KBM-7 (cell line): ENCODE measurements at places on chromosomes 3 and 15.

- DNase-seq = no peak
Observed at GRCh38 chr3:133958071-133958805, 62.6 kb upstream of the RAB6B start.

DNA sequence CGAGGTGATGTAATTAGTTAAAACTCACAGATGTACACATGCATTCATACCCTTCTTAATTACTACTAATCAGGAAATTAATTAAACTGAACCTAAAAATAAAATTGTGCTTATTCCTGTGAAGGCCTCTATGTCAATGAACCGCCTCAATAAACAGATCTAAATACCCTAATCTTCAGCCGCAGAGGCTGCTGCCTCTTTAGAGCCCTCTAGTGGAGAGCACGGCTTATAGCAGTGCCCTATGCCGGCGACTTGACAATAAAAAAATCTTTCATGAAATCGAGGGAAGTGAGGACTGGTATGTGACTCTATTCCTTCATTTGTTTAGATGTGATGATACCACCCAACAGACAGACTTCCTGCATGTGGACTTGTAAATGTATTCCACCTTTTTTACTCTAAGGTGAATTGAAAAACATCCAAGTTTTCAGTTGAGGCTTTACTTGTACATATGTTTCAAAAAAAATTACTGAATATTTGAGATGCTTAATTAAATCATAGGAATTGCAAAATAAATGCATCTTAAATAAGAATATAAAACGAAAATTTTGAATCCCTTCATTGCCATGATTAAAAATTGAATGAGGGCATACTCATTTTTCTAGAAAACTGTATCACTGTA is 8.3 kb upstream of the EPHA3 start:
- DNase-seq = peak; percentile 70

- no peak for DNase-seq
Observed at GRCh38 chr3:142664819-142665218, 59.0 kb upstream of the TRPC1 start.

GRCh38 chr3:16300881-16301359 is 35.9 kb downstream of the OXNAD1 start:
- peak; percentile 51 for DNase-seq

DNA sequence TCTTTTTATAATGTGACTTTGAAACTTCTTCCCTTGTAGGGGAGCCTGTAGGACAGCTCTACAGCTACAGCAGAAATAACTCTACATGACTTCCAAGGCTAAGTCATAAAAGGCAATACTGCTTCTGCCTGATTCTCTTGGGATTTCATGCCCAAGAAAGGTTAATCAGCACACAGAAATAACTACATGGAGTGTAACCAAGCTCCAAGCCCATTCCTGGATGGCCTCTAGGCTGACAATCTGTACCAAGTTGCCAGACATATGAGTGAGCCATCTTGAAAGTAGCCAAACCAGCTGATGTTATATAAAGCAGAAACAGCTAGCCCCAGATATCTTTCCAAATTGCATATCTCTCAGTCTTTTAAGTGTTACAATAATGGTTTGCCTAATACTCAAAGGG is 75.8 kb upstream of the OSTN start:
- no peak for DNase-seq

- DNase-seq = no peak
Observed at GRCh38 chr3:136694321-136694720, 57.9 kb downstream of the STAG1 start.

DNA sequence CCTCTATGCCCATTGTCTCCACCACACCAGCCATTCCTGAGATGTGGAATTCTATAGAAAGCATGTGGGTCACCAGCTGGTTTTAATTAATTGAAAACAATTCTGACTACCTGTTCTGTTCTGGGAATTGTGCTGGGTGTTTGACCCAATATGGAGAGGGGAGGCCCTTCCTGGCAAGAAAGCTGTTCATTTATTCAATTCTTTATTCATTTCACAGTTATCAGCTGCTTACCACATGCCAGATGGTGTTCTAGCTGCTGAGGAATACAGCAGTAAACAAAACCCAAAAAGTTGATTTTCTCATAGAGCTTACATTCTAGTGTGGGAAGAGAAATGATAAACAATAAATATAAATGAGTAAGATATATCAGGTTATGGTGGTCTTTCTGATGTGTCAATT is 296.1 kb upstream of the RASGRP1 start:
- DNase-seq = no peak

GRCh38 chr15:69393831-69394491 is 20.2 kb upstream of the KIF23 start:
- no peak for DNase-seq

DNA sequence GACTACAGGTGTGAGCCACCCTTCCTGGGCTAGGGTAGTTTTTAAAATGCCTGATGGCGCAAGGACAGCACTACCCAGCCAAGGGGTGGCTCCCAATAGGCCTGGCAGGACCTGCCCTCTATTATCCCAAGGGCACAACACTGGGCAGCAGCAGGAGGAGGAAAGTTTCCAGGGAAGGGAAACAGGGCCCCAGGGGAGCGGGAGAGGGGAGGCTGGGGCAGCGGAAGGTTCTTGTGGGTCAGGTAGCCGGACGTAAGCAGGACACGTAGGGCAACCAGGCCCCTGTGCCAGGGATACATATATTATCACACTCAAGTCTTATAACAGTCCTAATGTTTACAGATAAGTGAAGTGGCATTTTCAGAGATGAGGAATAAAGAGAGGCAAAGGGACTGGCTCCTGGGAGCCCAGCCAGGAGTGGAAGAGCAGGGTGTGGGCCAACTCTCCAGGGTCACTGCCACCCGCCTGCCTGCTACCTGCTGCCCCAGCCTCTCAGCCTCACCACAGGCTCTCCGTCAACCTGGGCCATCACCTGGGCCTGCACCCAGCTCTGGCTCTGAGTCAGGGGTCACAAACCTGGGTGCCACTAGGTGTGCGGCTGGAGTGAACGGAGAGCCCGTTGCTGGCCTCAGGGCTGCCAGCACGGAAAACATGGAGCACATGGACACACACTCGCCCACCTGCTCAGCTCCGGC is 73.2 kb upstream of the SNRPA1 start:
- no peak for DNase-seq

DNA sequence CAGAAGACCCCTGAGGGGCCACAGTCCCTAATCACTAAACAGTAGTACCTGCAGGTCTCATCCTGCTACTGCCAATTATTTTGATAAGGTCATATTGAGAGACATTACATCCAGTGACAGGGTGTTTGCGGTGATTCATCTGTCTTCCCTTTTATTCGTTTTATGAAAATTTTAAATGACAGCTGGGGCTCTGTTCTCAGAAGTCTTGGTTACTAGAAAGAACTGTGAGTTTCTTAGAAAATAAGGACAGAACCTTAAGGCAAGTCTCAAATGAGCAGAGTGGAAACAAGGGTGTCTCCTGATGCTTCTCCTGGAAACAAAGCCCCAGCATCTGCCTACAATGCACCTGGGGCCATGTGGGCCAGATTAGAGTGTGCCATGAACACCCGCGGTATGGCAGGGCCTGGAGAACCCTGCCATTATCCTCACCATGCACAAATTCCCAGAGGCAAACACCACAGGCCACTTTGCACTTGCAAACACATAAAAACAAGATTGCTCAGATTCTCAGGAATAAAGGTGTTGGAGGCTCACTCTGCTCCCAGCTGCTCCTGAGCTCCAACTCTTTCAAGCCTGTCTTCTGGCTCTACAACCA is 66.3 kb upstream of the IQSEC1 start:
- no peak for DNase-seq

DNA sequence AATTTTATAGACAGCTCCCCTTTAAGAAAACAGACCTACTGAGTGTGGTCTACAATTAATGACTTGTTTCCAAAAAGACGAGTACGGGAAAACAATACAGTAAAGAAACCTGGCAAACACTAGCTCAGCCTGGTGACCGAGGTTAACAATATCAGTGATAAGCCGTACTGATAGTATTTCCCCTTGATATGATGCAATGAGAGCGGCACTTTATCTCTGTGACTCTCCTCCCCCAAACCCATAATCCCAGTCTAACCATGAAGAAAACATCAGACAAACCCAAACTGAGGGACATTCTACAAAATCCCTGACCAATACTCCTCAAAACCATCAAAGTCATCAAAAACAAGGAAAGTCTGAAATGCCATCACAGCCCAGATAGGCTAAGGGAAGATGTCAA is 8.2 kb downstream of the DENND4A start:
- DNase-seq = no peak

- no peak for DNase-seq
Observed at GRCh38 chr3:9468460-9468859, 71.0 kb downstream of the SETD5 start.

DNA sequence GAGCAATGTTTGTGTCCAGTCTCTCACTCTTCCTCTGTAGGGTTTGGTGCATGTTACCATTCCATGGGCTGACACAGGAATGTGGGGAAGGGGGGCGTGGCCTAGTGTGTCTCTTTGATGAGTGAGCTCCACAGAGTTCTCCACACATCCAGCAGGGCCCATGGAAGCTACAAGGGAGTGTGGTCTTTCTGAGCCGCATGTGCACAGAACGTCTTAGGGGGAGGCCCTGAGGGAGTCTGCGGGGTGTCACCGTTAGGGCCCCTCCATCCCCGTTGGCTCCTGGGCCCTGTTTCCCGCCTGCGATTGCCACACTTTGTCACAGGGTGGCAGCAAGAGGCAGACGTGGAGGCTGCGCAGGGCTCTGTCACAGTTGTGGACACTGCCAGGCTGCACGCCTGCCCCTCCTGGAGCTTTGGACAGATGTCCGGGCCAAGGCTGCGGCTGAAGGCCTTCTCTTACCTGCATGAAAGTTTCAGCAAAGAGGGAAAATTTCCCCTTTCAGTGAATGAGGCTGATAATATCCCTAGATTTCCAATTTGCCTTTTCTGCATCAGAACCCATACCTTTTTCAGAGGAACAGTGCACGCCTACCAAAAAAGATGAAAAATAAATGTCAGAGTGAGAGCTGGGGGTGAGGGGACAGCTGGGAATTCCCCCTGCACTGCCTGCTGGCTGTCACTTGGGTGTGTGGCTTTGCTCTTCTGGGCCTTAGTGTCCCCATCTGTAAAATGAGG is 24.3 kb downstream of the CACNA2D3 start:
- peak; percentile 40 for DNase-seq

DNA sequence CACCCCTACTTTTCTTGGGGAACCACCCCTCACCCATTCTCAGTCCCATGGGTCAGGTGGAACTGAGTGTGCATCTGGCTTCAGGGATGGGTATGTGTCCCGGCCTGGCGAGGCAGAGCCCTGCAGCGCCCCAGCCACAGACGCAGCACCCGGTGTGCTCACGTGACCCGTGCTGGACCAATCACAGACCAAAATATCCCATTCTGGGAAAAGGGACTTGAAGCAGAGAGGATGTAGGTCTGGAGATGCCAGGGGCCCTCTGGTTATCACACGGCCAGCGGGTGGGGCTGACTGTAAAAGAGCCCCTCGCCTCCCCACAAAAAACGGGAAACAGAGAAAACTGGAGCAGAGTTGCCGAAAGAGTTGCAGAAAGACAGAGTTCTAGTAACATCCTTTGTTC is 138.0 kb upstream of the RAD18 start:
- DNase-seq = no peak

- no peak for DNase-seq
Observed at GRCh38 chr3:87047852-87048251, 56.9 kb upstream of the VGLL3 start.

DNA sequence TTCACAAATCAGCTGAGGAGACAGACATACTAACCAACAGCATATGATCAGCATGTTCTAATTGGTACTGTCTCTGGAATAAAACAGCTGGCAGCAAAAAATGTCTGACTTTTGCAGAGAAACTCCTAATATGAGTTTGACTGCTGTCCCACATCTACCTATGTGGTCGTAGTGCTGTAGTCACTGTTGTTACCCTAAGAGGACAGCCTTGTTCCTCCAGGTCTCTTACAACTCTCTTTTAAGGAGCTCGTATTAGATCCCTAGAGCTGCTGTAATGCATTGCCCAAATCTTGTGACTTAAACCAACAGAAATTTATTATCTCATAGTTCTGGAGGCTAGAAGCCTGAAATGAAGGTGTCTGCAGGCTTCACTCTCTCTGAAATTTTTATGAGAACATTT is 92.1 kb downstream of the TGFBR2 start:
- no peak for DNase-seq
